Naive thymus-derived CD8-positive, alpha-beta T cell (primary cell): ENCODE measurements at places on chromosomes 11 and 22. TPM values are rescaled to one million over a fixed set of nuclear protein-coding genes. Genes with fewer than 3 reads are reported as not detected.

DNA sequence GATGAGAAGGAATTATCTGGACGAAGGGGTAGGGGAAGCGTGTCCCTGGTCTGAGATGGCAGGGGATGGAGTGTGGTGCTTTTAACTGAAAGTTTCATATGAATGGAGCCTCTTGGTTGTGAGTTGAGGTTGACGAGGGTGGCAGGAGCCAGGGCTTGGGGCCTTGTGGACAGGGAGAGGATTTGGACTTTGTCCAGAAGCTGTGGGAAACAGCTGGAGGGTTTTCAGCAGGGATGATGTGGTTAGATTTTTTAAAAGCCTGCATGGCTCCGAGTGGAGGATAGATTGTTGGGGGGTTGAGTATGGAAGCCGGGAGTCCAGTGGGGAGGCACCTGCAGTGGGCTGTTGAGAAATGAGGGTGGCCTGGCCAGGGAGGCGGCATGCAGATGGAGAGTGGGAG lies 24.8 kb downstream of the MYO7A start:
- H3K4me3 ChIP-seq, result peak overlapping the region; percentile 62
- no peak for DNase-seq
- H3K27ac ChIP-seq, result peak overlapping the region; percentile 68
- H3K4me1 ChIP-seq, result peaks cover 25% of the 10 kb centered on the region
- no peaks in the 10 kb centered on the region for H3K36me3 ChIP-seq

DNA sequence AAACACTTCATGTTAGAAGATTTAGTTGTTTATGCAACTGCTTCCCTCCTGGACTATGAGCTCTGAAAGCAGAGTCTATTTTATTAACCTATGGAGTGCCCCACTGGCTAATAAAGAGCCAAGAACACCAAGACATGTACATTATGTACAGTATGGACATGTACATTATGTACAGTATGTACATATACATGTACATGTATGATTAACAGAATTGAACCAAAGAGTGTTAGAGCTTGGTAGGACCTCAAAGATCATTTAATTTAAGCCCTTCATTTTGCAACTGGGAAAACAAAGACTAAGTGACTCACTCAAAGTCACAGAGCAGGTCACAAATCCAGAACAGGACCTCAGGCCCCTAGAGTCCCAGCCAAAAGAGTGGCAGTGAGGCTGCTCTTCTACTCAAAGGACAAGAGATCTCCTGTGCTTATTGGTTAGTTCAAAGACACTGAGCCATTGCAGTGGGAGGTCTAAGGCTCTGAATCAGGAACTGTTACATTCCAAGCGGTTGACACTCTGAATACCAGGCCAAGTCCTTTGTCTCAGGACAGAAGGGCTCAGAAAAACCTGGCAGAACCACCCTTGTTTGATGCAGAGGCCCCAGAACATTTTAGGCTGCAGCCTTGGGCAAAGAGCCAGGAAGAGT lies 103.8 kb downstream of the FAM168A start:
- no peak overlapping the region for H3K27ac ChIP-seq
- H3K4me1 ChIP-seq, result peaks cover 9% of the 10 kb centered on the region
- no peak for DNase-seq
- H3K27me3 ChIP-seq, result no peaks in the 10 kb centered on the region
- peaks cover 20% of the 10 kb centered on the region for H3K36me3 ChIP-seq
- H3K4me3 ChIP-seq, result no peak overlapping the region

DNA sequence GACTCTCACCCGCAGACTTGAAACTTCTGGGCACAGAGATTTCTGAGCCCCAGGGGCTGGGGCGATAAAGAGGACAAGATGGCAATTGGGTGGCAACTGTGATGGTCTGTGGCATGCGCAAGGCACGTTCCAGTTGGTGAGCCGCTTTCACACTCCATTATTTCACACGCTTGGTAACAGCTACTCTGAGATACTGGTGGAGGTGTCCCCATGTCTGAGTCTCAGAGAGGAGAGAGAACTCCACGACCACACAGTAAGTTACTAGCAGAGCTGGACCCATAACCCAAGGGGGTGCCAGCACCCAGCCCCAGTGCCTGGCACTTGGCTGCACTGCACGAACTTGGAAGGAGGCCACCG lies 6.0 kb upstream of the KCNJ4 start:
- DNase-seq, result no peak
- H3K36me3 ChIP-seq, result no peaks in the 10 kb centered on the region
- no peak overlapping the region for H3K4me3 ChIP-seq
- H3K27ac ChIP-seq, result no peak overlapping the region
- peaks cover 16% of the 10 kb centered on the region for H3K4me1 ChIP-seq

DNA sequence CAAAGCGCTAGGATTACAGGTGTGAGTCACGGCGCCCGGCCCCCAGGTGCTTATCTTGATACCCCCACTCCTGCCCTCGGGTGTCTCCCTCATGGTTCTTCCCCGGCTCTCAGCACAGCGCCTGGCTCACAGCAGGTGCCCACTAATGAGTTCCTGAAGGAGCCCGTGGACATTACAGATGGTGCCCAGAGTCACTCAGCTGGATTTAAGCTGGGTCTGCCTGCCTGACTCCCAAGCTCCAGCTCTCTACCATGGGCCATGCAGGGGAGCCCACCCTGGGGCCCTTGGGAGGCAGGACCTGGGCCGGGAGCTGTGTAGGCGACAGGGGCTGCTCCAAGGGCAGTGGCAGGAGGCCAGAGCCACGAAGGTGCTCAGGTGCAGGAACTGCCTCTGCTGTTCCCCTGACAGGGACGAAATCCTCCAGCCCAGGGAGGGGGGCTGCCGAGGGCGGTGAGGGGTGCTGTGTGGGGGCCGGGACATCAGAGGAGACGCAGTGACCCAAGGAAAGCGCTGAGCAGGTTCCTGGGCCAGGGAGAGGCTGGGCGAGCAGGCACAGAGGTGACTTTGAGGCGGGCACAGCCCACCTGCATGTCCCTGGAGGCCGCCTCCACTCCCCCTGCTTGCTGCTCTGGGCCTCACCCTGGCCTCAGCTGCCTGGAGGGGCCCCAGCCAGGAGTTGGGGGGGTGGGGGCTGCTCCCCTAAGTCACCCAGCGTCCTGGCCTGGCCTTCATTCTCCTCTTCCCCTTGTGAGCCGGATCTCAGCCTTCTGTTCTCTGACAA lies 14.6 kb upstream of the FLRT1 start:
- no peak overlapping the region for H3K27ac ChIP-seq
- H3K36me3 ChIP-seq, result no peaks in the 10 kb centered on the region
- no peak for DNase-seq
- no peak overlapping the region for H3K4me3 ChIP-seq

GRCh38 chr11:119990309-119991021 lies 147.4 kb downstream of the TRIM29 start:
- H3K27me3 ChIP-seq, result peaks cover 25% of the 10 kb centered on the region
- H3K4me3 ChIP-seq, result no peak overlapping the region
- H3K27ac ChIP-seq, result no peak overlapping the region
- H3K4me1 ChIP-seq, result no peaks in the 10 kb centered on the region
- no peaks in the 10 kb centered on the region for H3K36me3 ChIP-seq

DNA sequence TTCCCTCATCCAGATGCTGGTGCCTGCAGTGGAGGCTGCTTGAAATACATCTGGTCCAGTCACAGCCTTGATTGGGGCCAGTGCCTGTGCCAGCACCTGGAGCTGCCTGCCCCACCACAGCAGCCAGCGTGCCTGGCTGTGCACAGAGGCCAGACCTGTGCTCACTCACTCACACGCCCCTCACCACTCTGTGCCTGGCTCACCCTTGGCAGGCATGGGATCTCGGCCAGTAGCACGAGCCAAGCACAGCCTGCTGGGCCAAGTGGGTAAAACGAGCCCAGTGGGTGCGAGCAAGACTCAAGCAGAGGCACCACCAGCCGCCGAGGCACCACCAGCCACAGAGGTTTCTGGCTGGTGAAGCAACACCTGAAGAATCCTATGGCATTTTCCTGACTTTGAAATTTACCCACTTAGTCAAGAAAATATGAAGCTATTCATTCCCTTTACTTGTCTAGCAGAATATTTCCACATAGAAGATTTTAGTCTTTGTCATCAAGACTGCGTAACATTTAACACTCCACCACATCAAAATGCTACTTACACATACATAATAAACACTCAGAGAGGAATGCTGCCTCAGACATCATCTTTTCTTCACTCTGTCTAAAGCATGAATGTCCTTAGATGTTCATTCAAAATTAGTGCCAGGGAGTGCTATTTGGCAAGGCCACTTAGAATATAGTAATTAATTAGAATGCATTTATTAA lies 424.3 kb upstream of the FAT3 start:
- H3K27ac ChIP-seq, result no peak overlapping the region
- no peaks in the 10 kb centered on the region for H3K36me3 ChIP-seq
- DNase-seq, result no peak
- H3K27me3 ChIP-seq, result no peaks in the 10 kb centered on the region

DNA sequence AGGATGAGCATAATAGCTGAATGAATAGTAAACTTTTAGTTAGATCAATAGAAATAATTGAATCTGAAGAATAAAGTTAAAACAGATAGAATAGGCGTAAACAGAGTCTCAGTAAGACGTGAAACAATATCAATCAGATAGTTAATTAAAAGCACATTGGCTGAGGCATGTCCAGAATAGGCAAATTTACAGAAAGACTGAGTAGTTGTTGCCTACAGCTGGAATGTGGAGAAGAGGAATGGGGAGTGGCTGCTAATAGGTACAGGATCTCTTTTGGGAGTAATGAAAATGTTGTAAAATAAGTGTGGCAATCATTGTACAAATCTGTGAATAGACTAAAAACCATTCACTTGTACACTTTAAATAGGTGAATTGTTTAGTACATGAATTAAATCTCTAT lies 36.3 kb upstream of the ME3 start:
- H3K4me1 ChIP-seq, result no peaks in the 10 kb centered on the region
- H3K27me3 ChIP-seq, result peaks cover 17% of the 10 kb centered on the region
- DNase-seq, result no peak
- no peak overlapping the region for H3K4me3 ChIP-seq
- no peaks in the 10 kb centered on the region for H3K36me3 ChIP-seq
- no peak overlapping the region for H3K27ac ChIP-seq

DNA sequence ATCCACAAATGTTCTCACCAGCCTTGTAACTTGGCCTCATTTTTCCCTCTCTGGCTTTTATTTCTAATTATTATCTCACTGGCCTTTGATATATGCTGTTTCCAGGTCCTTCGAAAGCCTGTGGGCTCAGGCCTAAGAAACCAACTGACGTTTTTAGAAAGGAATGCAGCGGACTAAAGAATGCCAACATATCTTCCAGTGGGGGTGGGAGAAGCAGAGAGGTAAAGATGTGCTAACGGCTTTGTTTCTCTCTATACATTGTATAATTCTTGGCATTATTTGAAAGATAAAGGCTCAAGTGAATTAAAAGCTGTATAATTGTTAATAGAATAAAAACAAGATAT lies 28.2 kb downstream of the OR6Q1 start:
- no peak overlapping the region for H3K27ac ChIP-seq
- H3K4me1 ChIP-seq, result no peaks in the 10 kb centered on the region
- DNase-seq, result no peak
- no peaks in the 10 kb centered on the region for H3K27me3 ChIP-seq

GRCh38 chr22:29772170-29772641 lies 5.0 kb downstream of the UQCR10 start:
- H3K36me3 ChIP-seq, result no peaks in the 10 kb centered on the region
- H3K4me3 ChIP-seq, result no peak overlapping the region
- no peak for DNase-seq

Gene ACTN3
- total RNA-seq, result not detected

Gene CELF1
- 138 TPM for total RNA-seq

Gene MAP6
- total RNA-seq, result not detected

DNA sequence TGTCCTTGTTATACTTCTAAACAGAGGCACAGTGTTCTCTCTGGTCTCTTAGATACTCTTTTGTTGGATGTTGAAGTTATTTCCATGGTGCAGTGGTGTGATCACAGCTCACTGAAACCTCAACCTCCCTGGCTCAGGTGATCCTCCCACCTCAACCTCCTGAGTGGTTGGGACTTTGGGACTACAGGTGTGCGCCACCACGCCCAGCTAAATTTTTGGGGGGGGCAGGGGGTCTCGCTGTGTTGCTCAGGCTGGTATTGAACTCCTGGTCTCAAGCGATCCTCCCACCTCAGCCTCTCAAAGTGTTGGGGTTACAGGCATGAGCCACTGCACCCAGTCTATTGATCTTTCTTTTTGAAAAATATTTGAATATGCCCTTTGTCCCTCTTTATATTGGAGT lies 14.9 kb downstream of the ZNF74 start:
- no peak overlapping the region for H3K27ac ChIP-seq
- H3K4me1 ChIP-seq, result peaks cover 4% of the 10 kb centered on the region
- no peaks in the 10 kb centered on the region for H3K27me3 ChIP-seq
- no peak overlapping the region for H3K4me3 ChIP-seq
- DNase-seq, result no peak
- H3K36me3 ChIP-seq, result peaks cover 31% of the 10 kb centered on the region

Gene MIAT
- total RNA-seq, result 357 TPM

Gene FXYD6
- not detected for total RNA-seq

DNA sequence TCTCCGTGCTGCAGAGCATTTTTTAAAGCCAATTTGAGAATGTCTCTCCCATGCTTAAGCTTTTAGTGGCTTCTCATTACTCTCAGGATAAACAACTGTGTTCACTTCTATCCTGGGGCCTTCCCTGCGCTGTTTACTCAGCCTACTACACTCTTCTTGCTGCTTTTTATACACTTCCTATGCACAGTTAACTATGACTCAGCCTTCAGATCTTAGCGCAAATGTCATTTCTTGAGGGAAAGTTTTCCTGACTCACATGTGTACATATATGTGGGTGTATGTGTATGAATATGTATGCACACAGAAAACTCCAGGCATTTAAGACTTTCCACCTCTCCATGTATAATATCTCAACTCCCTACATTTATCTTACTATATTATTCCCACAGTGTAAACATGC lies 9.8 kb downstream of the THAP12 start:
- H3K27ac ChIP-seq, result peak overlapping the region; percentile 57
- no peak for DNase-seq
- no peaks in the 10 kb centered on the region for H3K27me3 ChIP-seq
- H3K4me1 ChIP-seq, result peaks cover 71% of the 10 kb centered on the region
- no peak overlapping the region for H3K4me3 ChIP-seq
- H3K36me3 ChIP-seq, result no peaks in the 10 kb centered on the region

- peak overlapping the region; percentile 68 for H3K4me3 ChIP-seq
- H3K4me1 ChIP-seq, result peaks cover 13% of the 10 kb centered on the region
- peaks cover 36% of the 10 kb centered on the region for H3K27me3 ChIP-seq
- no peak for DNase-seq
- no peak overlapping the region for H3K27ac ChIP-seq
- H3K36me3 ChIP-seq, result no peaks in the 10 kb centered on the region
These were observed 705 bp downstream of the CLDN5 start for GRCh38 chr22:19523240-19524169.

- no peaks in the 10 kb centered on the region for H3K4me1 ChIP-seq
- H3K27me3 ChIP-seq, result no peaks in the 10 kb centered on the region
- H3K4me3 ChIP-seq, result no peak overlapping the region
- H3K36me3 ChIP-seq, result no peaks in the 10 kb centered on the region
- no peak for DNase-seq
These were observed 729.8 kb downstream of the FAM181B start for GRCh38 chr11:82003671-82004515.

GRCh38 chr22:49400941-49401598 lies 426.6 kb downstream of the BRD1 start:
- no peak overlapping the region for H3K4me3 ChIP-seq
- H3K27ac ChIP-seq, result no peak overlapping the region
- H3K27me3 ChIP-seq, result peaks cover 23% of the 10 kb centered on the region
- DNase-seq, result no peak
- no peaks in the 10 kb centered on the region for H3K36me3 ChIP-seq

GRCh38 chr11:112724496-112724790 lies 236.8 kb upstream of the NCAM1 start:
- H3K27ac ChIP-seq, result no peak overlapping the region
- no peaks in the 10 kb centered on the region for H3K4me1 ChIP-seq
- peaks cover 34% of the 10 kb centered on the region for H3K27me3 ChIP-seq
- no peak for DNase-seq
